Stimulated activated CD4-positive, alpha-beta T cell treated with anti-CD3 and anti-CD28 coated beads, Interleukin-15, amount 100 ng/mL, for 1 hour (primary cell): ENCODE measurements at places on chromosomes 6 and 20.

DNA sequence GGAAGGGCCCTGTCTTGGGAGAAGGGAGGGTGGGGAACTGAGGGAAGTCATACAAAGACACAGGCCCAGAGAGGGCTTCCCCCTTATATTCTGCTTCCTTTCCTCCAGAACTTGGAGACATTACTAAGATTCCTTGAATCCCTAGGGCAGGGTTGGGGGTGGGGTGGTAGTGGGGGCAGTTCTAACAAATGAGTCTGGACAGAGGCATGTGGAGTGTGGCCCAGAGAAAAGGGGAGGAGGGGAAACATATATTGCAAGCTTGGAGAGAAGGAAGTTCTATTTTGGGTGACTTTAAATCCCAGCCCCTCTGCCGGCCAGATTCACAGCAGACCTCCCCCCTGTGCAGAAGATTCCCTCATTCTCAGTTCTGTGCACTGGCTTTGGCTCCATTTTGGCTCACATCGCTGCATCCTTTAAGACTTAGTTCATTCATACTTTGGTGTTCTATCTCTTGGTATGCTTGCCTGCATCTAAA is 43.7 kb downstream of the DAAM2 start:
- DNase-seq, result no peak

GRCh38 chr20:9110365-9110764 is 41.5 kb downstream of the PLCB4 start:
- DNase-seq, result no peak

- no peak for DNase-seq
Measured at GRCh38 chr6:150617062-150617461, 17.4 kb downstream of the PLEKHG1 start.

DNA sequence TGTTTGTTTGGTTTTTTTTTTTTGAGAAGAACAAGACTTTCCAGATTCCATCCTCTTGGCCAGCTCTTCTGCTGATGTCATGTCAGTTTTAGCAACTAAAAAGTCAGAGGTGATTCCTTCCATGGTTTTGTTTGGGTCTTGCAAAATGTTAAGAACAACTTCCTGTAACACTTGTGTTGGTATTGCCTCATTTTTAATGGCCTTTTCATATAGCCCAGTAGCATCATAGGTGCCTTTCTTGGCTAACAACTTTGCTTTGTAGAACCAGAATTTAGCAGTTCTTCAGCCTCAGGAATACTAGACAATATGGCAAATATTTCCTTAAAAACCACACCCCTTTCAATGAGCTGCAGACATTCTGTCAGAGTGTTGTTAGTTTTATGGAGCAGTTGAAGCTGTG is 99.5 kb upstream of the SIRPG start:
- no peak for DNase-seq

DNA sequence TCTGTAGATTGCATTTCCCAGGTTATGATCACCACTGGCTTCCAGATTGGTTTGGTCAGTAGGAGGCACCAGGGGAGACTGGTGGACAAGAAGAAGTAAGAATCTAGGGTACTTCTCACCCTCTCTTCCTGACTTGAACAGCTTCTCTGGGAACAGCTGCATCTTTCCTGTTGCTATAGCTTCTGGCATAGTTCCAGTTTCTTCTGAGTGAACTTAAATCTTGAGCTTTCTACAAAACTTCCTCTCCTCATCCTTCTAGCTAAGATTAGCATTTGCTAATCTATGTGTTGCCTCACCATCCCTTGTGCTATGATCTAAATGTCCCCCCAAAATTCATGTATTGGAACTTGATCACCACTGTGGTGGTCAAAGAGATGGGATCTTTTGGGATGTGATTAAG is 724.6 kb downstream of the UTRN start:
- DNase-seq, result no peak

DNA sequence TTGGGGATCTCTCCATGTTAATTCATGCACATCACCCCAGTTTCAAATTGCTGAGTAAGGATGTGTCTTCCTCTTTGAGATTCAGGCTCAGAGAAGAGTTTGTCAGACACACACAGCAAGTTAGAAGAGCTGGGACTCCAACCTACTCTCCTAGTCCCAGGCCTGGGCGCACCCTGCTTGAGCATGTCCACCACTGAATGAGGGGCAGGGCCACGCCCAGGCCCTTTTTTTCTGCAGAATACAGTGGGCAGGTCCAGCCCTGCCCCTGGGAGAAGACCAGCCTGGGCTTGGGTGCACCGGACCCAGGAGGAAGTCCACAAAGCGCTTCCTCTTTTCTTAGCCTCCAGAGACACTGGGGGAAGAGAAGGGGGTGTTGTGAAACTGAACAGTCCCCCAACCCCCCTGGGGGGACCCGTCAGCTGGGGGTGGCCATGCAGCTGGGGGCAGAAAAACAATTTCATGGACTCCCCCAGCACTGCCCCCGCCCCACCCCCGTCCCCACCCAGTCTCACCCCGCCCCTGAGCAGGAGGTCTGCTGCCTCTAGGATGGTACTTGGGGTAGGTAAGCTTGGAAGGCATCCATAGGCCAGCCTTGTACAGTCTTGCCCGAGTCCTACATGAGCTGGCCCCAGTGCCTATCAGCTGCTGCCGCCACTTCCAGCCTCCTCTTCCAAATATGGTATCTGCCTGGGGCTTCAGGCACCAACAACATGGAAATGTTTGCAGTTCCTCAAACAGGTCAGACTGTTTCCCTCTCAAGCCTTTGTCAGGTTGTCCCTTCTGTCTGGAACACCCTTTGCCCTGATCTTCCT is 11.7 kb upstream of the HCK start:
- no peak for DNase-seq

DNA sequence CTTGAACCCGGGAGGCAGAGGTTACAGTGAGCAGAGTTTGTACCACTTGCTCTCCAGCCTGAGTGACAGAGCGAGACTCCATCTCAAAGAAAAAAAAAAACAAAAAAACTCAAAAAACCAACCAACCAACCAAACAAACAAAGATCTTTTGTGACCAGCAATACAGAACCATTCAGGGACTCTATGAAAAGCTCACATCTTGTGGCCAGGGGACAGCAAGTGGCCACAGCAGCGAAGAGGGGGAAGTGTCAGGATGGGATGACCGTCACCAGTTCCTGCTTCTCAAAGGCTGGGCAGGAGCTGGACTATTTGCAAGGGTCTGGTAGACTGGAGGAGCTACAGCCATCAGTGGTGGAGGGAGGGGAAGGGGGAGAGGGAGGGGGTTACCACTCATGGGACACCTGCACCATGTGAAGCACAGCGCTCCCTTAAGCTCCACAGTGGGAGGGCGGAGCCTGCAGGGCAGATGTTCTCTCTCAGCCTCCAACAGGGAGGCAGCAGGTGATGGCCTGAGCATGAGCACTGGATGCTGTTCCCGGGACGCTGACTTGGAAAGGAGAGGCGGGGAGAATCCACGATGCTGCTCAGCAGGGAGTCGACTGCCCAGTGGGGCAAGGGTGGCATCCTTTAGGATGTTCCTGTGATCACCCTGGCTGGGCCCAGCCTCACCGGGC is 19.7 kb upstream of the ULBP3 start:
- DNase-seq, result no peak

DNA sequence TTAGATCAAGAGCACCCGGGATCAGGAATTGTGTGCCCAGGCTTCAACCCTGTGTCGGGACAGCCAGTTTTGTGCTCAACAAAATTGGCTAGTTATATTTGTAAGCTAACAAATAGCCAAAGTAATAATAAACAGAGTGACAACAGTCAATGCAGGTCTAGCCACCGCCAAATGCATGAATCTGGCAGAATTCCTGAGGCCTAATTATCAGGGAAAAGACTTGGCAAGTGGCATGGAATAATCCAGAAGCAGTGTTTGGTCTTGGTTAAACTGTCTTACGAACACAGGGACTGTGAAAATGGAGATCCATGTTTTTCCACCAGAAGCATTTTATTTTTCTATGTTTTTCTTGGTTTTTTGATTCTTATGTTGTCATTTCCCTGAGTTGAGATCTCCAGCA is 268.8 kb downstream of the ZNF217 start:
- no peak for DNase-seq

DNA sequence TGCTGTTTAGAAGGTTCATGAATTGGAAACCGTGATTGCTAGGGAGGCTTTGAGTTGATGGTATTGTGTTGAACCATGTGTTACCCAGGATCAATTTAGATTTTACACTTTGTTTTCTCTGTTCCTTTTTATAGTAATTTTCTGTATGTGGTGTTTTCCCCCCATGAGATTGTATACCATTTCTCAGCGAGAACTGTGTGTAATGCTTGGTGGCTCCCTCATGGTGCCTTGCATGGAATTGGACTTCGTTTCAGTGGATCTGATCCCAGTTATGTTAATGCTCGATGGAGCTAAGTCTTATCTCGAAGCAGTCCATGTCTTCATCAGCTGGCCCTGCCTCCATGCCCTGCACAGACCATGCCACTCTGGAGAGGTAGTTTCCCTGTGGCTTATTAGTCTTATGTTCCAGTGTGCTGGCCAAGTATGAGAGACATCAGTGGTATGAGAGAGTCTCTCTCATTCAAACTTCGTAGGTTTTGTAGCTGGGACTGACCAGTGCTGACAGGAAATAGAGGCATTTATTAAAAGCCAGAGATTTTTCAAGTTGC is 18.7 kb downstream of the PTPN1 start:
- DNase-seq, result no peak

DNA sequence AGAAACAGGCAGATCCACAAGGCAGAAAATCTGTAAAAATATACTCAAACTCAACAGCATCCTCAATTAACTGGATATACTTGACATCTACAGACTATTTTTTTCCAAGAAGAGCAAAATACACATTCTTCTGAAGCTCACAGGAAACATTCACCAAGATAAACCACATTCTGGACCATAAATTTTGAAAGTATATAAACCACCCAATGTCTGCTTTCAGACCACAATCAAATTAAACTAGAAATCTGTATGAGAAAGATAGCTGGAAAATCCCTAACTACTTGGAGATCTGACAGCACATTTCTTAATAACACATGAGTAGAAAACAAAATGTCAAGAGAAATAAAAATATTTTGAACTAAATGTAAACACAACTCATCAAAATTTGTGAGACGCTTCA is 195.5 kb downstream of the ERMARD start:
- no peak for DNase-seq

- no peak for DNase-seq
Measured at GRCh38 chr6:13985663-13986325, 61.0 kb downstream of the RNF182 start.

GRCh38 chr20:9884061-9884460 is 45.2 kb upstream of the PAK5 start:
- no peak for DNase-seq

- no peak for DNase-seq
Measured at GRCh38 chr20:46967646-46968045, 73.0 kb downstream of the EYA2 start.

DNA sequence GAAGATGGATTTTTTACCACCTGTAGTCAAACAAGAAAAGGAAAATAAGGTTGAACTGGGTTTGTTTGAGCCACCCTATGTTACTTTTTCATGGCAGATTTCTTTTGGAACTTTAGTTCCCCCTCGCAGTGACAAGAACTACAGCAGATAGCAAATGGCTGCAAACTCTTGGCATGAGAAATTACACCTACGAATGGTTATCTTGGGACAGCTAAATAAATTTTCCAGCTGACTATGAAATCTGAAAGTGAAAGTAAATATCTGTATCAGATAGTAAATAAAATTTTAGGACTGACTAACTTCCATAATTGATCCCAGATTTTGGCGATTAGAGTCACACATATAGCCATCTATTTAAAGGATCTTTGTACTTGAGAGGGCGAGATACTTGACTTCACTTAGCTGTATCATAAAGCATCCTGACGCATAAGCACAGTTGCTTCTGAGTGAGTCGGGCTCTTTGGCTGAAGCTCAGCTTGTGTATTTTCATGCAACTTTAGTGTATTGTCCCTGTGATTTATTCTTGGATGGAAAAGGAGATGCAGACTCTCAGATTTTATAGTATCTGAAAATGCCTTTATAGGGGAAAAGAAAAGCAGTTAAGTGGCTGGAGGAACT is 125.3 kb upstream of the B3GAT2 start:
- no peak for DNase-seq

- no peak for DNase-seq
Measured at GRCh38 chr20:57069442-57069841, 197.0 kb downstream of the BMP7 start.
